ENCODE measurements at places on chromosomes 12 and 14.

DNA sequence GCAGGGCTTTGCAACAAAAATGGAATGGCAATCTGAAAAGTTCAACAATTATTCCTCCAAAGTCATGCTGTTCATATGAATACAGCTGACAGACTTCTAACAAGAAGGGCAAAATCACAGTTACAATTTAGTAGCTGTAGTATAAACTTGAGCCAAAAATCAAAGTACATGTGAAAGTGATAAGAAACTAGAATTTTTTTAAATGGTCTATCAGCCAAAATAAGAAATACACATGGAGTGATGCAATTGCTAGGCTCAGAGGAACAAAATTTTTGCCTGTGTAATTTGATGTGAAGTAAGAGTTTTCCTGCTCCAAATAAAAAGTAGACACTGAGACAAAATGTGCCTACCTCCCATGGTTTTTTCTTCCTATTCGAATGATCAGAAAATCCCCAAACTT, 167.7 kb upstream of the CDKN3 start:
- DNase-seq, result no peak

GRCh38 chr12:108812324-108812723, 45.1 kb downstream of the SSH1 start:
- DNase-seq, result no peak

DNA sequence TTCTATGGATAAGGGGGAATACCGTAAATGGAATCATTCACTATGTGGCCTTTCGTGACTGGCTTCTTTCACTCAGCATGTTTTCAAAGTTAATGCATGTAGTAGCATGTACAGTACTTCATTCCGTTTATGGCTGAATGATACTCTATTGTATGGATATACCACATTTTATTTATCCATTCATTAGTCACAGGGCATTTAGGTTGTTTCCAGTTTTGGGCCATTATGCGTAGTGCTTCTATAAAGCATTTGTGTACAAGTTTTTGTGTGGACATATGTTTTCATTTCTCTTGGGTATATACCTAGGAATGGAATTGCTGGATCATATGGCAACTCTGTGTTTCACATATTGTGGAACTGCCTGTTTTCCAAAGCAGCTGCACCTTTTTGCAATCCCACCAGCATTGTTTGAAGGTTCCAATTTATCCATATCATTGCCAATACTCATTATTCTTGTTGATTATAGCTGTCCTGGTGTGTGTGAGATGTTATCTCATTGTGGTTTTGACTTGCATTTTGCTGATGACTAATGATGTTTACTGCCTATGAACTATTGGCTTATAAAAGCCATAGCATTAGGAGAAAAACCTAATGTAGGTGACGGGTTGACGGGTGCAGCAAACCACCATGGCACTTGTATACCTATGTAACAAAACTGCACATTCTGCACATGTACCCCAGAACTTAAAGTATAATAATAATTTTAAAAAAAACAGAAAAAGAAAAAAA, 45.5 kb downstream of the ATF7IP start:
- no peak for DNase-seq

- no peak for DNase-seq
Measured at GRCh38 chr12:100356644-100357223, at the start of gene SLC17A8. Gene SLC17A8, plus strand, starts transcription at chr12:100357074. Its CDS starts 318 bp downstream, at chr12:100357392.

- DNase-seq, result no peak
Measured at GRCh38 chr12:81329085-81329484, 251.2 kb downstream of the ACSS3 start.

DNA sequence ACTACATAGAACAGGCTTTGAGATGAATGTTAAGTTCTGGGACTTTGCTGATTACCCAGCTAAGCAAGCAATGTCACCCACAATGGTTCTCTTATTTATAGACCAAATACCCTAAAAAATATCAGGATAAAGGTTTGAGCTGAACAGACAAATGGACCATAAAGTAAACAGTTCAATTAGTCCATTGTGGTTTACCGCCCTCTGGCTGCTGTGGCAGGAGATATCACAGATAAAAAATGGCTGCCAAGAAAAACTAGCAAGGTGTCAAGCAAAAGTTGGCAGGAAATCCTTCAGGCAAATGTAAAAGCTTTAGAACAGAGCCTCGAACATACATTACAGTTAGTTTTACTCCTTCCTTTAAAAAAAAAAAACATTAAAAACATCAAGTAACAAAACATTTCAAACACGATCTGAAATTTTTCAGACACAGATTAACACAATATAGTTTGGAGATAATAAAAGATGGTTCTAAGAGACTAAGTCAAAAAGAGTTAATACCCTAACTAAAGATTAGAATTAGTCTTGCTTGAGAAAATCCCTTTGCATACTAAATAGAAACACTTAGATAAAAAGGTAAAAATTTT, 41.3 kb downstream of the MED13L start:
- DNase-seq, result peak; percentile 62

- DNase-seq, result no peak
Measured at GRCh38 chr14:73287071-73287470, 49.8 kb downstream of the PAPLN start.

DNA sequence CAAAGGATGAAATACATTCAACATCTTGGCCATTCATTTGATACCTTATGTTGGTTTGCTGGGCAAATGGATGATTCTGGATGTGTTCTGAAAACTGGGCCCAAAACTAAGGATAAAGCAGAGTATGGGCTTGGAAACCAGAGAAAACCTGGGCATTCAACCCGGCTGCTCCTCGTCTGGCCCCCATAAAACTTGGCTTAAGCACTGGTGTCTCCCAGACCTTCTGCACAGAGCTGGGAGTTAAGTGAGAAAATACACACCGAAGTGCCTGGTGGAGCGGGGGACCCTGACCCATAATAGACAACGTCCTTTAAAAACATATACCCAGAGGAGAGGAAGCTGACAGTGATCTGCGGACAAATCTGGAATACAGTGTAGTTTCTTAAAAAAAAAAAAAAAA, 112.5 kb downstream of the FOXN3 start:
- peak; percentile 22 for DNase-seq

- DNase-seq, result no peak
Measured at GRCh38 chr14:69387311-69387710, 10.8 kb downstream of the ERH start.

GRCh38 chr12:11943919-11944700, 126.6 kb upstream of the BCL2L14 start:
- DNase-seq, result peak; percentile 20

GRCh38 chr12:91361864-91362263, 179.2 kb upstream of the DCN start:
- DNase-seq, result peak; percentile 4

GRCh38 chr12:104365921-104366410, 62.4 kb downstream of the EID3 start:
- DNase-seq, result no peak

DNA sequence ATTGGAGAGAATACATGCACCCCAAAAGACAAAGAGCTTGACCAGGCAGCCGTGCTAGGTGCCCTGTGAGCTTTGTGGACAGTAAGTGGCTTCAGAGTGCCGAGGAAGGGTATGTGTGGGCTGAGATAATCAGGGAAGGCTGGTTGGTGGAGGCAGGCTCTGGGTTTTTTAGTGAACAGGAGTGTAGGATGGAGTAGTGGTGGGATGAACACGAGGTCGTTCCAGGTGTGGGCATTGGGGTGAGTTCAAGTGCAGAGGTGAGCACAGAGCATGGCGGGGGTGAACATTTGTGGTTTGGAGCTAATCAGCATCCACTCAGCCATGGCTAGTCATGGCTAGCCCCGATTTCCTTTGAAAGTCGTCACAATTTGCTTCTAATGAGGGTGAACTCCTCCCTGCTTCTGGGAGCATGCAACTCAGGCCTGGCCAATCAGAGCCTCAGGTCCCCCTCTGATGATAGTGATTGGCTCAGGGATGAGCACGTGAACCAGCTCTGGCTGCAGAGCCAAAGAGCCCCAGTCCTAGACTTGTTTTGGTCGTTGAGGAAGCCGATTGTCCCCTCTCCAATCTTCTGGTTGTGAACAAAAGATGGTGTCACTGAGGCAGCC, 40.7 kb upstream of the TCL1B start:
- DNase-seq, result no peak

- no peak for DNase-seq
Measured at GRCh38 chr12:18296201-18296908, 35.0 kb downstream of the PIK3C2G start.

DNA sequence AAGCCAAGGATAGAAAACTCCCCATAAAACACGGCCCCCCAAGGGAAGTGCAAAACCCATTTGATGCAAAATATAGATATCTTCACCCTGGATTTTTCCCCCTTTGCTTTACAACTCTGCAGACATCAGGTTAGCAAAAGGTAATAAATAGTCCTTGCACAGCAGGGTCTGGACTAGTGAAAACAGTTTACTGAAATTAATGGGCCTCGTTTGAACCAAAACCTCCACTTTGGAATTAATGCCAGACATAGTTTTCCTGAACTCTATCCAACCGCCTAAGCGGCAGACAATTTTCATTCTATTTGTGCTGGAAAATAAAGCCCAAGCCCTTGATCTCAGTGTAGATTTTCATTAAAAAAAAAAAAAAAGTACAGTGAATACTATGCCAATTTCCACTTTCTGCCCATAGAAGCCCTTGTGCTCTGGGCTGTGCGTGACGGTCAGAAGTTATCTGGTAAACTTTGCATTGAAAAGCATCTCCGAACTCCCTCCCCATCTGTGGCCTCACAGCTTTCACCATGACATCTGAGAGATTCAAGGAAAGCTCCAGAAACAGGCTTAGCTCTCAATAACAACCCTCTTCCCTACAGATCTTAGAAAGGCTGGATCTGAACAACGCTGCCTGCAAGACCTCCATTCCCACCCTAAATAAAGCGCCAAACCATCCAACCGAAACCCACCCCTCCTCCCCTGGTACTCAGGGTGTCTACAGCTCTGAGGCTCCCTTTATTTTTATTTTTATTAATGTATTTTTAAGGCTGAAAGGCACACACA, 11.0 kb upstream of the IRF2BPL start:
- DNase-seq, result peak; percentile 63

GRCh38 chr14:26729851-26730250, 132.0 kb upstream of the NOVA1 start:
- no peak for DNase-seq

DNA sequence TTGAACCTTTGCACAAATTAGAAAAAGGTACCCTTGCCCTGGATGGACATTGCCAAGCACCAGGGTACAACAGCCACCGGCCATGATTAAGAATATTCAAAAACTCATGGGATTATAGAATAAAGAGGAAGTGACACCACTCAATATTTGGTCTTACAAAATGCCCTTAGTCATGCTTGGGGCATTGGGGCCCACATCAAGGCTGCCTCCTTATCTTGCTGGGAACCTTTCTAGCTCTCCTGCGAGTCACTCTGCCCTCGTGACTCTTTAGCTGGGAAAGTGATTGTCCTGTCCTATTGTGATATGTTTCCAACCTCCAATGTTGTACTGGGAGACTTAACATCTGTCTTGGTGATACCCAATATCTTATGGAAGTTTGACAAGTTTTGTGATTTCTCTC, 57.8 kb downstream of the GTF2A1 start:
- DNase-seq, result no peak

GRCh38 chr14:95497561-95498011, 18.9 kb downstream of the SYNE3 start:
- DNase-seq, result peak; percentile 76

GRCh38 chr14:95260537-95261361, 59.0 kb downstream of the CLMN start:
- no peak for DNase-seq

DNA sequence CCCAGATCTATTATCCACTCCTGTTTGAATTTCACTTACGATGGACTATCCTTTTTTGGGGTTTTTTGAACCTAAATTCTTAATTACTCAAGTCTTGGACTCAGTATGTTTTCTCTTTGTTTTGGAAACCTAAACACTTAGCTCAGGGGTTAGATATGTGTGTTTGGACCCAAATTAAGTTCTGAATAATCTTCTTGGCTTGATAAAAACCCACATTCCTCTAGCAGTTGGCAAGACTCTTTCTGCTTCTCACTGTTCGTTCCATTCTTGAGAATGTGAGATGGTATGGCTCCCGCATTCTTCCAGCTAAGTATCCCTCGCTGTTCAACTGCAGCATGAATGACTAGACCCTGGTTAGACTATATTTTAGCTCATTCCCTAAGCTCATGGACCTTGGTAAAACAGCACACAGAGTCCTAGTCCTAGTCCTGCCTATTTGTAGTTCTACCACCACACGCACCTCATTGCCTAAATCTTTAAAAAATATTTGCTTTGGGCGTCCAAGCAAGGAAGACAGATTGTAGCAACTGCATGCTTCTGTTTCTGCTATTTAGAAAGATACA, 860.0 kb downstream of the RPS29 start:
- DNase-seq, result no peak

DNA sequence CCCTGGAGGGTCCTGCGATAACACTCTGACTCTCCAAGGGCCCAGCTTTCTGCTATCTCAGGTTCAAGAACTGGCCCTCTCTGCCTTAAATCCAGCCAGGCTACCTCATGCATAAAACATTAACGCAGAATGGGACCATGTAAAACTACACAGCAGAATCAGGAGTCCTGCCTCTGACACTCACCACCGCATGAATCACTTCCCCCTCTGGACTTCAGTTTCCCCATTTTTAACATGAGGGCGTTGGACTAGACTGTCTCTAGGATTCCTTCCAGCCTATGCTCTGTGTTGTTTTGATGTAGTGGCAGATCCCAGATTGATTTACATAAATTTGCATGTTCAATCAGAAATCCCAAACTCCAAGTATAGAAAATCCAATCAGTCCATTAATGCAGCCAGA, 3.3 kb downstream of the NCKAP5L start:
- no peak for DNase-seq

DNA sequence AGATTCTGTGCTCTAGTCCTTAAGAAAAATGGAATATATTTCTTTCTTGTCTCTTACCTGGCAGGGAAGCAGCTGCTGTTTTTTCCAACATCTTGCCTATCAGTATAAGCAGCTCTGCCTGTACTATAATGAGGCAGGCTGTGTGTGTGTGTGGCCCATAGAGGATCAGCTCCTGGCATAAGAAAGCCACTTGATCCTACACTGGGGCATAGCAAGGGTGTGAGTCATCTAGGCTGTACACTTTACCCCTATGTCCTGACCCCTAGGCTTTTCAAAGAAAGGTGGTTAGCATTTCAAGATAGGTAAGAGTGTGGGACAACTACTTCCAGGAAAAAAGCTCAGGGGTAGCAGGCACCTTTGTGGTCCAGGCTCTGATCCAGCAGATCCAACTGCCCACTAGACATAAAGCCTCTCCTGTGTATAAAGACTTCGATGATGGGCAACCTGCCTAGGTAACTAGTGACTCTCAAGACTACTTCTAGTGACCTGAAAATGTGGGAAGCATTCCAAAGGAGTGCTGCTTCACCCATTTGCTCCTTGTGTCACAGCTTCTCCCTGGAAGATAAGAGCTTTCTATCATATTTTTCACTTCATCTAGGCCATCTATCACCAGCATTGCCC, 4.9 kb upstream of the SENP1 start:
- DNase-seq, result no peak
